ENCODE measurements at places on chromosomes 16 and 17.
A peak's percentile ranks its signal among the peaks of the same experiment; 100 is the strongest.

DNA sequence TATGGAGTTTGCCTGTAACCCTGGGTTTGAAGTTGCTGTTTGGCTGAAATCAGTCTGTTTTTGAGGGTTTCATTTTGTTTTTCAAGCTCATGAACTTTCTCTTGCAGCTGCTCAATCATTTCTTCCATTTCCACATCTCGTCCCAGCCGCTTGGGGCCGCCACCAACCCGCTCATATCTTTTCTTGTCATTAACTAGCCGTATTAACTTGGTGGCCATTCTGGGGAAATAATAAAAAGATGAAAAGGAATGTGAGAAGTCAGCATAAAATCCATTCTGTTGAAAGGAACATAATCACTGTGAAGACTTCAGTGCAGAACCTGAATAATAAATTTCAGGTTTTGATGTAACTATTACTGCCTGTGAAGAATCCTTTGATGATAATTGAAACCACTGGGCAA lies 11.5 kb downstream of the RPGRIP1L start:
- no peak for DNase-seq

DNA sequence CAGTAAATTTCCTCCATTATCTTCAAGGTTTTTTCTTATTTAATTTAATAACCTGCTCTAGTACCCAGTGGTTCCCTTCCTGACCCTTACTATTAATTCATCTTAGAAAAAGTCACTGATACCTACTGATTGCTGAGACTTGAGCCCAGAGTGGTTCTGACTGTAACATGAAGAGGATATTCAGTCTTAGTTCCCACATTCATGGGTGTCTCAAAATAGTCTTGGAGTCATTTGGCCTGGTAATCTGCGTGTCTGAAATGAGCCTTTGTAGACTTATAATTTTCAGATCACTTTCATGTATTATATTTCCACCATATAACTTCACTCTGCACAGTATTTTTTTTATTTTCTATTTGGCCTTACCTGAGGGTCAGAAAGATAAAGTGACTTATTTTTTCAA lies 732.0 kb upstream of the KIF2B start:
- no peak for DNase-seq

GRCh38 chr17:12622726-12623125 lies 43.0 kb upstream of the MYOCD start:
- no peak for DNase-seq

GRCh38 chr16:28089992-28090365 lies 26.5 kb upstream of the GSG1L start:
- no peak for DNase-seq

DNA sequence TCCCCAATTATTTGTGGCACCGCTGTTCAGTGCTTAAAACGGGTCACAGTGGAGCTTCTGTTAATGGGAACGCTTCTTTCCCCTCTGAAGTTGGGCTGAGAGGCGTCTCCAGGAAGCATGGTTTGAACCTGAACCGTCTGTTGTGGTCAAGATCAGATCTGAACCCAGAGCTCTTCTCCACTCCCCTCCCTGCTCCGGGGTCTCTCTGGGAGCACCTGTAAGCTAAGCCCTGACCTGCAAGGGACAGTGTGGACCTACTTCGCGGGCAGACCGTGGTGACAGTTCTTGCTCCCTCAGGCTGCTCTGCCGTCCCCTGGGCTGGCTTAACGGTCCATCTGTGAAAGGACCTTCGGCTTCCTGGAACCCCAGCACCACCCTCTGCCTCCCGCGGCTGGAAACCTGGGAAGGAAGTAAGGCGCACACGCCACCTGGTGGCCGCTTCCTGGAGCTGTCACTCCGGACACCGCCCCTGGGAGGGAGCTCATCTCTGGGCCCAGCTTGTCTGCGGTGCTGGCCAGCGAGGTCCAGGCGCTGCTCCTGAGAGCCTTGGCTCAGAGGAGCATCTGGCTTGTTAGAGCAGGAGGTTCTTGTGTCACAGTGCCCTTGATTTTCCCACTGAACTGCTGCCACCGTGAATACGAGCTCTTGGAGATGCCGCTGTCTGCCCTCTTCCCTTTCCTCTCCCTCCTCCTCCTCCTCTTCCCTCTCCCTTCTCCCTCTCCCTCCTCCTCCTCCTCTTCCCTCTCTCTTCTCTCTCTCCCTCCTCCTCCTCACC lies 518.5 kb upstream of the EEF2KMT start:
- peak; percentile 25 for DNase-seq

DNA sequence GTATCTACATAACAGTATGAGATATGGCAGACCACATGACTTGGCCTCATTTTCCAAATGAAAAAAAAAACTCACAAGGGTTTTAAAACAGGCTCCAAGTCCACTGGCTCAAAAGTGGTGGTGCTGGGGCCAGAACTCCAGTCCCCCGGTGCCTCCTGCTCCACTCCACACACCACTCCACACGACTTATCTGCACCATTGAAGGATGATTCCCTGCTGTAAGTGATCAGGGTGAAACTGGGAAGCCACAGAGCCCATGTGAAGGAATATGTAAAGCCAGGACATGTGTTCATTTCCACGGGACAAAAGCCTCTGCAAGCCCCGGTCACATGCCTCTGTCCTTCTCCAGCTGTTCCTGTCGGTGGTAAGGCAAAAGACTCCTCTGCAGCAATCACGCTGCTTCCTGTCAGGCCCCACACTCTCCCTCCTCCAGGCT lies 97.2 kb downstream of the ZNF18 start:
- DNase-seq = peak; percentile 21

DNA sequence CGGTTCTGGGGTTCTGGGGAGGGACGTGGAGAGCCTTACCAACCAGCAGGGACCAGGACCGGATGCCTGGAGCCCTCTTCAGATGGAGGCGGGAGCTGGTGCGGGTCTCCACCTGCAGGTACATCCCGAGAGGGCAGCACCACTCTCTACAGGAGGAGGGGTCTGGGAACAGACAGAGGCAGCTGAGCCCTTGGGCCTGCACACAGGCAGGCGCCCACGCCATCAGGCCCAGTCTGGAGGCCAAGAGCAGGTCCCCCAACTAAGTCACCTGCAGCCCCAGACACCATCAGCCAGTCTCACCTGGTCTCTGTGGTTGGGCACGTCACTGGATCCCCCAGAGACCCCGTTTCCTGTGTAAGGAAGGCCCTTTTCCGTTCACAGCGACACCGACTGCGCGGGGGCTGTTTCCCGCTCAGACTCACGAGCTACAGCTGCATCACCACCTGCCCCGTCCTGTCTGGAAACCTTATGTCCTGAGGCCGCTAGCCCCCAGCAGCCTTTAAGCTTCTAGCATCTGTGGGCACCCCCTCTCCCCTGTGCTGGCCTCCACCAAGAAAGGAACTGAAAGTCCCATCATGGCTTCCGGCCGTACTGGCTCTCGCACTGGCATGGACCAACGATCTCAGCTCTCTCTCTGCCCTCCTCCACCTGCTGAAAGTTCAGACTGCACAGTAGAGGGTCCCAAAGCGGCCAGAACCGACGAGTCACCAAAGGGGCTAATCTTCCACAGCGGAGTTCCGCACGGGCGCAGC lies 1.2 kb downstream of the CYBC1 start:
- DNase-seq = no peak

DNA sequence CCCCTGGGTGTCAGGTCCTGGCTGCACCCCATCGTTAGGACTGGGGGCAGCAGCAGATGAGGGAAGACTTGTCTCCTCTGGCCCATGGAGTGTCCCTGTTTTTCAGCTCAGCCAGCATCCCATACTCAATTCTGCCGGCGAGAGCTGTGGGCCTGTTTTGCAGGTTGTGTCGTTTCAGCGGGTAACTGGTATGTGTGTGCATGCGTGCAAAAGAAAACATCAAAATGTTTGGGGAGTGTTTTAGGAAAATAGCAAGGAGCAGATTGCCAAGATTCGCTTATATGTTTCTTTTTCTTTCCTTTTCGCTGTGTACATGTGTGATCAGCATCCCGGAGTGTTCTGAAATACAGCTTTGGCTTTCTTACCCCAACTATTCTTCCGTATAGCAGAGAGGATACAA lies 34.7 kb downstream of the MSI2 start:
- DNase-seq = no peak

- DNase-seq = no peak
Observed at GRCh38 chr17:19262650-19263631, 25.8 kb downstream of the EPN2 start.

- peak; percentile 48 for DNase-seq
Observed at GRCh38 chr17:8326511-8327302, 12.9 kb upstream of the ODF4 start.

All from left ventricle myocardium inferior (tissue), 1 donor.